ENCODE measurements at places on chromosomes 12 and 14. TPM values are rescaled to one million over a fixed set of nuclear protein-coding genes. Genes with fewer than 3 reads are reported as not detected.

GRCh38 chr12:7091660-7092228, 501 bp downstream of the C1R start:
- DNase-seq = no peak

DNA sequence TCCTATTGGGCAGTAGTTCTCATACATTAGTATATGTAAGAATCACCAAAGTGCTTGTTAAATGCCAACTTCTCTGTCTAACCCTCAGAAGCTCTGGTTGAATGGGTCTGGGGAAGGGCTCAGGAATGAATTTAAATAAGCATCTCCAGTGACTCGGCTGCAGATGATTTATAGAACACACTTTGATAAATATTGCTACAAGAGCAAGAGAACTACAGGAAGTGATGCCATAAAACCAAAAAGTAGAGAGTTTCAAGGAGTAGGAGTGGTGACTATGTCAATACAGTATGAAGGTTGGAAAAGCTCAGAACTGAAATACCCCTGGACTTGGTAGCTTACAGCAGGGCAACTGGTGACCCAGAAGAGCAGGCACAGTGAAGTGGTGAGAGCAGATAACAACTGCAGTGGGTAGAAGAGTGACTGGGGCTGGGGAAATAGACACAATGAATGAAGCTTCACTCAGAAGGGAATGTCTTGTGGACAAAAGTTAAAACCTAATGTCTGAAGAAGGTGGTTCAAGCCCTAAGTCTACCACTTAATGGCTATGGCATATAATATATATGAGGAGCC, 8.0 kb upstream of the PLEKHA5 start:
- no peak for DNase-seq

DNA sequence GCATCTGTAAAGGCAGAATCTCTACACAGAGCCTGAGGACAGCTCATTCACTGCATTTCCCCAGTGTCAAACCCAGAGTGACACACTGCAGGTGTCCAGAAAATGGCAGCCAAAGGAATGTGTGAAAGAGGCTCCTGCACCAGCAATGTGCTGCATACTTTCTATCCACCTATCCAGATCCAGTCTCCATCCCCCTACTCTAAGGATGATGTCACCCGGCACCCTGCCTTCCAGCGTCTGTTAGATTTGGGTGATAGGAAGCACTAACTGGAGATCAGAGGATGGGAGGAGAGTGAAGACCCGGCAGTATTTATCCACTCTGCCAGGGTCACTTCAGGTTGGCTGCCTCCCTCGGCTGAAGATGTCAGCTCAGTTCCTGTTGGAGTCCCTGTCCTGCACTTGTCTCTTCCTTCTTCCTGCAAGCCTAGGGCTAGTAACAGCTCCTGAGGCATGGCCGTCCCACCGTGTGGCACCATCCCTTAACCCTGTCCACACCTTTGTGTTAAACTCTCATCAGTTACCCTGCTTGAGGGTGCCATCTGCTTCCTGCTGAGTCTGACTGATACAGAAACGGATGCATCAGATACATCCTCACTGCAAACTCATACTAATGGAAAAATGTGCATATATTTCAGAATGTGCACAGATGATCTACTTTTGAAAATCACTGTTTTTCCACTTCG, 13.0 kb upstream of the GPR68 start:
- DNase-seq = no peak

DNA sequence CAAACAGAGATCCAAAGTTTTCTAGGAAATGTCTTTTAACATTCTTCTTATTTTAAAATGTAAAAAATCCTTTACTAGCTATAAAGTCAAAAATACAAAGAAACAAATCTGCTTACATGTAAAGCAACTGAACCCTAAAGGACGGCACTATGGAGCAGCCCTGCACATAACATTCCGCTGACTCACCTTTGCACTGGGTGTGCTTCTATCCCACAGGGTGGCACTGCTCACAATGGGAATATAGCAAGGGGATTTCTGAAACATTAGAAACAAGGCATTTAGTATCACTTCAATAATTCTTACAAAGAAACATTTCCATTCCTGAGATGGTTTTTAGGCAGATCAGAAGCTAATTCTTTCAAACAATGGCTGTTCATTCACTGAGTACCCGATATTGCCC, 94.3 kb downstream of the C12orf42 start:
- DNase-seq = no peak

GRCh38 chr12:121806009-121806545, 2.3 kb downstream of the SETD1B start:
- no peak for DNase-seq

DNA sequence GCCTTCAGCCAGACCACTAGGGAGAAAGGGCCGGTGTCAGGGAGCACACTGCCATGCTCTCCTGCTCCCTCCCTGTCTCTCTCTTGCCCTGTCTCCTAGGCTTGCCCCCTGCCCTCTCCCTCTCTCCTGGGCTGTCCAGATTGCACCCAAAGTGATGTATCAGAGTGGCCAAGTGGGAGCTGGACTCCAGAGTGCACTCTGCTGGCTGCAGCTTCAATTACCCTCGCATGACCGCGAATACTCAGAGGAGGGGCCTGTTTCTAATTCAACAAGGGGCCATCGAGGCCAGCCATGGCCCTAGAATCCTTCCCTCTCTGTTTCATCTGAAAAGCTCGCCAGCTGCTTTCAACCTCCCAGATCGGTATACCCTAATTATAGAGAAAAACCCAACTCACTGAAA, 206.4 kb upstream of the FKBP4 start:
- no peak for DNase-seq

GRCh38 chr14:28142400-28143015, 624.1 kb upstream of the FOXG1 start:
- no peak for DNase-seq

DNA sequence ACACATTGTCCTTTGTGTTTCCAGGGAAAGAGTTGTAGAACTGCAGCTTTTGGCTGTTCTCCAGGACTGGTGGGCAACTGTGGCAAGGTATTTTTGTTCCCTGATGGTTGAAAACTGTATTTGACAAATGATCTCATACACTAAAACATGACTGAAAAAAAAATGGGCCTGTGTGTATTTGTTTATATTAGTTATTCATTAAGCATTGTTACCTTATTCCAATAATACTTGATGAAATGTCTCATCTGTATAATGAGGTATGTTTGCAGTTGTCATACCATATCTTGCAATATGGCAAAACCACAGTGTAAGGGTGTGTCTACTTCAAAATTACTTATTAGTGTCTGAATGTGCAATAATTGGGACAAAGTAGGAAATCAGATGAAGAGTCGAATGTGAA, 479.4 kb upstream of the NOVA1 start:
- no peak for DNase-seq

GRCh38 chr12:79858518-79858917, 76.4 kb downstream of the PPP1R12A start:
- no peak for DNase-seq

DNA sequence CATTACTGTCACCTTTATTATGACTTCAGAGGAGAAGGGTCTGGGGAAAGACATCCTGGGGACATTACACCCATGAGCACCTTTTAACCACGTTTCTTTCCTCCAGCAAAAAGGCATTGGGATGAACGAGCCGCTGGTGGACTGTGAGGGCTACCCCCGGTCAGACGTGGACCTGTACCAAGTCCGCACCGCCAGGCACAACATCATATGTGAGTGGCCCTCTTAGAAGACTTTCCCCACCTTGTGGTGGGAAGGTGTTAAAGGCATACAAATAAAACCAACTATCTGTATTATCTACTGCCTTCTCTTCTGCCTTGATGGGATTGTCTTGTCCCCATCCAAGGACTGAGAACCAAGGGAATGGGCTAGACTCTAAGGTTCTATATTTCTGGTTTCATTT, 6.0 kb downstream of the PSMD9 start:
- DNase-seq = no peak

GRCh38 chr12:111411185-111411764, 5.6 kb downstream of the SH2B3 start:
- DNase-seq = no peak

DNA sequence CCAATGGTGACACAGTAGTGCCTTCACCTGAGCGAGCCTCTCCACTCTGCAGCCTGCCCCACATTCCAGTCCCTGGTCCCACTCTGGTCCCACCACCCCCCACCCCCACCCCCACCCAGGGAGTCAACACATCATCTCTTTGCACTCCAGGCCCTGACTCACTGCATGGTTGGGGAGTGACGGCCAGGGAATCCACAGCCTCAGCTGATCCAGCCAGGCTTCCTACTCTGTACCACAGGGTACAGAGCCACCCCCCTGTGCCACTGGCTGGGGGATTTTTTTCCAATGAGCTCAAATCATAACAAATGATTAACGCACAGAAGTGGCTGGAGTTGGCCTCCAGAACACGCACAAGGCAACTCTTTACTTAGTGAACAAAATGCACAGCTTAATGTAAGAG, 233.7 kb downstream of the NTF3 start:
- DNase-seq = no peak

DNA sequence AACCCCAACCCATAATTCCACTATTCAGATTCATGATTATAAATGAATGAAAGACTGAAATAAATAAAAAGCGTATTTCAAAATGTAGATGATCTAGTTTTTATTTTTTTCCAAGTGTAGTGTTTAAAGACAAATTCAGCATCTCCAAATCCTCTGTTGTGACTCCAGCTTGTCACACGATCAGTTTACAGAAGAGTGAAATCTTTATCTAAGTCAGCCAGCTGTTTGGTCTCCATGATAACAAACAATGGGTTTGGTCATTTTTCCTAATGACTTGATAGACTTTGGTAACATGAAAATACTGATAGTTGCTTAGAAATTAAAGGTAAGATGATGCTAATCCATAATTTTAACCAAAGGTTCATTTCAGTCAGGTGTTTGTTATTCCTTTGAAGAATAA, 114.5 kb upstream of the RASSF8 start:
- DNase-seq = no peak

DNA sequence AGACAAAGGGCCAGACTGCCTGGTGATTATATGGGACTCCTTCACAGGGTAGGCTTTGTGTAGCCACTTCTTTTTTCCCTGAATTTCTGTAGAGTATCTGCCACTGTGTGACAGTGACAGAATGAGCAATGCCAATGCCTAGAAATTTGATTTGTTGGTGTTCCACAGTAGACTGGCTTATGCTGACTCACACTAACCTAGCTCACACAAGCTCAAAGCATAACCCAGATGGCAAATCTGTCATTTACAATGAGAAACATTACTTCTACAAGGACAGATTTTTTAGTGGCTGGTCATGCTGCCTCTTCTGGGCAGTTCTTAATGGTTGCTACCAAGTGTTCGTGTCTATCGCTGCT, 15.9 kb downstream of the CFAP251 start:
- no peak for DNase-seq

GRCh38 chr14:103737432-103738045, 21.9 kb downstream of the ZFYVE21 start:
- no peak for DNase-seq

The KRT3 gene
- total RNA-seq = not detected

The RPL10L gene
- not detected for total RNA-seq

The PLEKHH1 gene
- total RNA-seq = 127 TPM

The STAC3 gene
- 6.1 TPM for total RNA-seq

The KRT8 gene
- 1,246 TPM for total RNA-seq

The PRKCH gene
- 4.5 TPM for total RNA-seq

The FKBP3 gene
- 121 TPM for total RNA-seq

The PLEK2 gene
- total RNA-seq = 0.67 TPM

The KIF26A gene
- 7.0 TPM for total RNA-seq

The SMAGP gene
- 9.1 TPM for total RNA-seq

The STXBP6 gene
- total RNA-seq = 11.7 TPM

Measured in progenitor cell of endocrine pancreas (in vitro differentiated cells).